AG08396 (cell line): ENCODE measurements at places on chromosomes 3 and 15.

GRCh38 chr3:184710870-184711492 is 883 bp downstream of the MAGEF1 start:
- no peak for DNase-seq

- DNase-seq = no peak
Observed at GRCh38 chr3:40681658-40682055, 156.9 kb downstream of the ZNF621 start.

- DNase-seq = no peak
Observed at GRCh38 chr3:119330858-119331257, 36.7 kb downstream of the ARHGAP31 start.

GRCh38 chr3:149575213-149575960 is 82.4 kb downstream of the WWTR1 start:
- DNase-seq = no peak

DNA sequence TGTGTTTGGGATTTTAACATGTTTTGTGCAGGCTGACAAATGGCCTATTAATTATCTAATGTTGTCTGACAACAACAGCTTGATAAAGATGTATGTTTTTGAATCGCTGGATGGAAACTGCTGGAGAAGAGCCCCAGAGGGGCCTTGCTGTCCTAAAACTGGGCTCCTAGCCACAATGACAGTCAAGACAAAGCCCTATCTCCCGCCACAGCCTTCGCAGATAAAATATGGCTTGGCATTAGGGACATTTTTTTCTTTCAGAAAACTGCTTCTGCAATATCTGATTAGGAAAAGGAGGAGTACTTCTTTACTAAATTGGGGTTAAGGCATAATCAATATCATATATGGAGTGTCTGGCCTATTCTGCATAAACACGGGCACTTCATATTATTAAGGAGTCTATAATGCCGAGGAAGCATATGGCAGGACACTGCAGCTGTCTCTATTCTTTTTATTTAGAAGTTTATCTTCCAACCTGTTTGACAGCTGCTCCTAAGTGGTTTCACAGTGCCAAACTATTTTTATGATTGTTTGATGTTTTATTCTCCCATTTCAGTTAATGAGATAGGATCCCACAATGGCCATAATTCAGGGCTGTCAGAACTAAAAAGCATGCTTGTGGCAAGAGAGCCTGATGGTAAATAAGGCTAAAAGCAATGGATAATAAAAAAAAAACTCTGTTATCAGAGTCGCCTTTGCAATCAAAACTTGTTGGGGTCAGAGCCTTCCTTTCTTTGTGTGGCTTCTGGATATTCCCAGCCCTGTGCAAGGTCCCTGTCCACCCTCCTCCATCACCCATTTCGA is 210.1 kb downstream of the MECOM start:
- DNase-seq = no peak
